ENCODE measurements at places on chromosomes 1 and 21.

- no peak for DNase-seq
Measured at GRCh38 chr1:186066411-186066810, 308.6 kb downstream of the TPR start.

- no peak for DNase-seq
Measured at GRCh38 chr1:29599071-29599470, 362.7 kb downstream of the PTPRU start.

DNA sequence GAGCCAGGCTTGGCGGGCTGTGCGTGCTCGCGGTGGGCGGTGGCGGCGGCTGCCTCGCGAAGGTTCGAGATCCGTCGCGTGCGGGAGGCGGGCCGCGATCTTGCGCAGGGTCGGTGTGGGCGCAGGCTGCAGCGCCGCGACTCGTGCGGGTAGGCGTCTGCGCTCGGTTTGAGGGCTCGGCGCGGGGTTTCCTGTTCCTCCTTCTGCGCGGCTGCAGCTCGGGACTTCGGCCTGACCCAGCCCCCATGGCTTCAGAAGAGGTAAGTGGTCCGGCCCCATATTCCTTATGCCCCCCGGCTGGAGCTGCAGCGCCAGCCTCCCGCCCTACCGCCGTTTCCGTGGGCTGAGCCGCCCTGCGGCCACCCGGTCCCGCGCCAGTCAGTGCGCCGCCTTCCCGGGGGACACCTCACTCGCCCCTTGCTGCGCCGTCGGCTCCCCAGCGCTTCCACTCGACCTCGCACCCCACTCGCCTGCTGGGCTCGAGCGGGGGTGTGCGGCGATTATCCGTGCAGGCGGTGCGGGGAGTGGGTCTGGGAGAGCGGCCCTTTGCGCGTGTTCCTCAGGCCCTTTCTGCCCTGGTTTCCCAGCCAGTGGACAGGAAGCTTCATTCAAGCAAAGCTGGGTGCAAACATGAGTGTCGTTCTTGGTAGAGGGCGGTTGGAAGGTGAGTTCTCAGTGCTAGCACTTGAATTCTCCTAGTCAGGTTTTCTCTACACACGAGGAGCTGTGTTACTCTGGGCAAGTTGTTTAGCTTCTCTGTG, at the start of gene CACYBP:
Gene CACYBP, plus strand, starts transcription at position 12 of the 761 bp plus-strand sequence. Its CDS starts 234 bp downstream, at position 246.
- DNase-seq = peak; percentile 60

DNA sequence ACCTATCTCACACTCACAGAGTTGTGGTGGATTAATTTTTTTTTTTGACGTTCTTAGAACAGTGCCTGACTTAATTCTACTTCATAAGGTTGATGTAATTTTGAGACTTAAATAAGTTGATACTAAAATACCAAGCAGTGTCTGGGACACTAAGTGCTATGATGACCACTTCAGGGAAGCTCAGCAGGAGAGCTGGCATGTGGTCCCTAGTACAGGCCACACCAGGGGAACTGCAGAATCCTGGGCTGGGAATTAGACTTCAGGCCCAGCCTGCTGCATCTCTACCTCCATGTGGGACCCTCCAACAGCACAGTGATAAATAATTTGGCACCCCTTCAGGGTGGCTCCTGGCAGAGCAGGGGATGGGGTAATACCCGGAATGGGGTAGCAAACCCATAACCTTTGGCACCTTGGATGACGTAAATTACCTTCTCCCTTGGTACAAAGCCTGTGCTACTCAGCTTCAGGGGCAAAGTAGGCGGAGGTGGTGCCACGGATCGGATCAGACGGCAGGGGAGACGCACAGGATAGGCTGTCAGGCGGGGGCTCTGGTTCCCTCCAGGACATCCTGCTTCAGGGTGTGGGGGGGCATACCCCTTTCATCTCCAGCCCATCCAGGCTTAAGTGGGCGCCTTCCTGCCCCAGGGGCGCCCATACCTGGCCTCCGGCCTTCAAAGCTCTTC, 4.8 kb downstream of the MFSD2A start:
- no peak for DNase-seq

- no peak for DNase-seq
Measured at GRCh38 chr21:44888581-44889550, 15.4 kb upstream of the PTTG1IP start.

DNA sequence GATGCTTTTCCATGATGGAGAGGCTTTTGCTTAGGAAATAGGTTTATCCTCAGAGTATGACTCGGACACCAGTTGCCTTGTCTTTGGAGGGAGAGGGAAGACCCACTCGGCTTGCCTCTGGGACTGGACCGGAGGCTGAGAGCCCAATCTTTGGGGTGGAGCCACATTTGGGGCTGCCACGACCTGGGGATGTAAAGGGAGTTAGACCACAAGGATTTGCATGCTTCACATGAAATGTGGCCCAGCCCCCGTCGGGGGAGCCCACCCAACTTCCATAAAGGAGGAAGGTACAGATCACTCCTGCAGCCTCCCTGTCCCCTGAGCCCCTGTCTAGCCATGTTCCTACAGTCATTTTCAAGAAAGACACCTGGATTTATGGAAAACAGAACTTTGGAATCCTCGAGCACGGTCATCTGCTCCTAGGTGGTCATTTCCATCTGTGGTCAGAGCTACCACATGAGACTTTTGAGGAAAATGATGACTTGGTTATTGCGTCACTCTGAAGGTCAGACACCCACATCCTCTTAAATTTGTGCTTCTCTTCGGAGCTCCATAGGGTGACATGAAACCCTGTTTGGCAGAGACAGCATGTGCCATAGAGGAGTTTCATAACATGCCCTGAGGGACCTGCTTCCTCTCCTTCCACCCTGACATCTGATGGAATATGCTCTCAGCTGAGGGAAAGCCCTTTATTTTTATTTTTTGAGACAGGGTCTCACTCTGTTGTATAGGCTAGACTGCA, 99.4 kb upstream of the SLC45A1 start:
- no peak for DNase-seq

- no peak for DNase-seq
Measured at GRCh38 chr1:70745199-70745598, 302.4 kb downstream of the PTGER3 start.

GRCh38 chr1:3293563-3294080, 160.8 kb upstream of the ARHGEF16 start:
- no peak for DNase-seq

GRCh38 chr21:25580912-25581260, 26.4 kb downstream of the MRPL39 start:
- DNase-seq = no peak

DNA sequence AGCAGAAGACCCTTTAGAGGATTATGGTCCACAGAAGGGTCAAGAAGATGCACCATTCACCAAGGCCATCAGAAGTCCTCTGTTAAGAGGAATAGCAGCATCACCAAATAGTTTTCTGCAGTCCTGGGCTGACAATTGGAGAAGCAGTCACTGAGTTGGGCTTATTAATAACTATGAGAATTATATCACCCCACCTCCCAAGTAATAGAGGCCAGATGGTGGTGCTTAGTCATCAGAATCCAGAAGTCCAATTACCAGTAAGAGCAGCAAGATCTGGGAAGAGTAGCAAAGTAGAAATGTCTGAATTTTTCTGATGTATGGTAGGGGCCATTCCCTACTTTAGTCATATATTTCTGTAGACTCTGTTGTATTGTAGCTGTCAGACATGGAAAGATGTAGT, 6.1 kb upstream of the PSMA5 start:
- no peak for DNase-seq

DNA sequence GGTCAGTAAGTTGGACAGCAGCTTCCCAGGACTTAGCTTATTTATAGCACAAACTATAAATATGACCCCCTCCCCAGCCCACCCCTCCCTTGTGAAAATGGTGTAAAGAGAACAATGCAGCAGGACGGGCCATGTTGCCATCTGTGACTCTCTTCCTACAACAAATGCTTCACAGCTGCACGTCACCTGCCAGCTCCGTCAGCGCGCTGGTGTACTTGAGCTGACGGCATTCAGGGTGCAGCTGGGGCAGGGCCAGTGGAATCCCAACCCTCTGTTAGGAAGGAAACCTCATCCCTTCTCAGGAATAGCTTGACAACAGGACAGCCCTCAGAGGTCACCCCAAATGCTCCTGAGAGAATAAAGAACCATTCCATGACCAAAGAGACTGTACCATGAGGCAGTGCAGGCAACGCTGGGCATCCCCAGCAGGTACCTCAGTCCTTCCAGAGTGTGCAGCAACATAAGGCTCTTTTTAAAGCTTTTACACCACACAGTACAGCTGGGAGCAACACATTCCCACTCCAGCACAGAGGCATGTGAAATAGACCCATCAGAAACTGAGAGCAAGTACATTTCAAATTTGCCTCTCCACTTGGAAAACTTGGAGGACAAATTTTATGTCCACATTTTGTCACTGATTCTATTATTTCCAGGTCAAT, 85.0 kb downstream of the ATP1A1 start:
- peak; percentile 36 for DNase-seq

DNA sequence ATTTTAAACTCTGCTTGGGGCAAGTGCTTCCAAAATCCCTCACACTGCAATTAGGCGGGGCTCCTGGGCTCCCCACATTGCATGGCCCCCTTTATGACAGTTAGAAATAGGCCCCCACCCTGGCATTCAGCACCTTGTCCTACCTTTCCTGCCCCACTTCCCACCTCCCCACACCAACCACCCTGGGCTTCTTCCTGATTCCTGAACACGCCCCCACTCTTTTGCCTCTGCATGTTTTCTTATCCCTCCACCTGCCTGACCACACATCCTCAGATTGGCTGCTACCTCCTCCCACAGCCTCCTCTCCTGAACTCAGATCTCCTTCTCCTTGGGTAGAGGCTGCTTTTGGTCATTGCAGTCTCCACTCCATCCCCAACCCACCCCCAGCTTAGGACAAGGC, 1.5 kb downstream of the MOB3C start:
- no peak for DNase-seq

DNA sequence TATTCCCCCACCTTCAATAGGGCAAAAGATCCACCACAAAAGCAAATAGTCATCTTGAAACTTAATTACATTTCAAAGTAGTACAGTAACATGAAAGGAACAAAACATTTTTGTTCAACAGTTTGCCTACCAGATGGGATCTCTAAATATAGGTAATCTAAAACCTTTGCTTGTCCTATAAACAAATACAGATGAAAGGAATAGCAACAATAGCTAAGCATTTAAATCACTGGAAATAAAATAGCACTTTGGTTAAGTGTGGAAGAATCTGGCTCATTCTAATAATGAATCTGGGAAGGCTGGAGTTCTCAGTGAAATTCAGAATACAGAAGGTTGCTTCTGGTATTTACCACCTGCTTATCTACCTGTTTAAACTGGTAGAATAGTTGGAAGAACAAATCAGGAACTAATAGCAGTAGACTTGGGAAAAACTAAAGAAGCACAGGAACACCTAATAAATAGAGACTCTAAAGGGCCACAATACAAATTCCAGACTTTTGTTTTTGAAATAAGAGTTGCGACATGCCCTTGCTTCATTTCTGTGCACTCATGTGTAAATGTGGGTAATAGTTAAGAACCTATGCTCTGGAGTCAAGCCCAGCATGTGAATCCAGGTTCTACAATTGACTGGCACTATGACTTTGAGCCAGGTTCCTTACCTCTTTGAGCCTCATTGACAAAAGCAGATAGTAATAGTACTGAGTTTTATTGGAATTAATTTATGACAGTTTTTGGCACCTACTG, 2.3 kb upstream of the LYPLAL1 start:
- DNase-seq = no peak

- no peak for DNase-seq
Measured at GRCh38 chr1:64687725-64688327, 57.0 kb upstream of the RAVER2 start.

- DNase-seq = no peak
Measured at GRCh38 chr1:246301553-246302250, 205.4 kb downstream of the SMYD3 start.

- DNase-seq = no peak
Measured at GRCh38 chr1:1037366-1038327, 17.7 kb downstream of the AGRN start.

DNA sequence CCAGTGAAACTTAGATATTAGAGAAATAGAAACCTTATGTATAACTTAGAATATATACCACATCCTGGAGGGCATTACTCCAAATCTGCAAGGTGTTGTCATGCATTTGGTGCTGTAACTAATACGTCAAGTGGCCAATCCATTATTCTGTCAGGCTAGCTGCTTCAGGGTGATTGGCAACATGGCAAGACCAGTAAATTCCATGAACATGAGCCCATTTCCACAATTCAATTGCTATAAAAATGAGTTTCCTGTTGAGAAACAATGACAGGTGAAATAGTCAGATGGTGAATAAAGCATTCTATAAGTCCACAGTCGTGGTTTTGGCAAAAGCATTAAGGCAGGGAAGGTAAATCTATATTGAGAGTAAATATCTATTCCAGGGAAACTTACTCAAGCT, 566.0 kb downstream of the ADGRL2 start:
- DNase-seq = no peak

DNA sequence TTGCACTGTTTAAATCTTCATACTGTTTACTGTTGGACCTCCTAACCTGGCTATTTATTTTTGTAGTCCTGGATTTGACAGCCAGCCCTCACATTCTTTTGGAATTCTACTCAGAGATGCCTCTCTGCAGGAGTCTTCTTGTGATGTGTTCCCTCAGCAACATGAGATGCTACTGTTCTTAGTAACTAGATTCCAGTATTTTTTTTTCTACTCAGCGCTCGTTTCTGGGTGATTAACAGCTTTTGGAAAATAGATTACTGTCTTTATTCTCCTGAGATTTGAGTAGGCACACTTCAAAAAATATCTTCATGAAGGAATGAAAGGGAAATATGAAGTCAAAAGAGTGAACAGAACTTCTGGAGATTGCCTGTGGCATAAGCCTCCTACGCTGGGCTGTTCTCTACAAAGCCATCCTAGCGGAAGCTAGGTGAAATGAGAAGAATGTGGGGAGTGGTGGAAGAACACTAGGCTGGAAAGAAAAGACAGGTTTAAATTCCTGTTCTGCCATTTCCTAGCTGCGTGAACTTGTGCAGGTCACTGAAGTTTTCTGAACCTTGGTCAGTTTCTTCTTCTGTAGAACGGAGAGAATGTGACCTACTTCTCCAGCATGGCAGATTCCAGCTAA, 75.9 kb downstream of the LRRC8C start:
- no peak for DNase-seq

DNA sequence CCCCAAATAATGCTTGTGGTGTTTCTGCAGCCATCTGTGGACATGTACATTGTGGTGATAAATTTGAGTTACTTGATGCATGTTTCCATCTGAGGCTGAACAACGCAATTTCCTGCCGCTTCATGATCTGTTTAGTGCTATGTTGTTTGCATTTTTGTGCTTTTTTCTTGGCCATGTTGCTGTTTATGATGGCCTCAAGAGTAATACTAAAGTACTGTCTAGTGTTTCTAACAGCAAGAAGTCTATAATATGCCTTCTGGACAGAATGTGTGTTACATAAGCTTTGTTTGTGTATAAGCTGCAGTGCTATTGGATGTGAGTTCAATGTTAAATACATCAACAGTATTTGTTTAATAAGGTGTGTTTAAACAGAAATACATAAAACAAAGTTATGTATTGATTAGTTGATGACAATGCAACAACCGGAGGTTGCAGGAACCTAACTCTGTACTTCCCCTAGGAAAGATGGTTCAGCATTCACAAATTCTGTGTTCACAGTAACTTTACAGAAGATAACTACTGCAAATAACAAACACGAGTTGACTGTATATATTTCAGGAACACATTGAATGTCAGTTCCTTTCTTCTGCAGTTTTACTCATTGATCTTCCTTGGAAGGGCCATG, 114.8 kb upstream of the USP24 start:
- no peak for DNase-seq

- no peak for DNase-seq
Measured at GRCh38 chr1:1624443-1625403, 7.2 kb upstream of the MMP23B start.

All from NCI-H146 (cell line).